ENCODE measurements at places on chromosomes 2 and 18.

- H3K4me1 ChIP-seq, result peaks cover 12% of the 10 kb centered on the region
- no peak overlapping the region for H3K4me3 ChIP-seq
- H3K27me3 ChIP-seq, result no peaks in the 10 kb centered on the region
- DNase-seq, result peak; percentile 62
- no peak overlapping the region for H3K27ac ChIP-seq
These were observed 27.9 kb upstream of the HS6ST1 start for GRCh38 chr2:128346291-128347170.

DNA sequence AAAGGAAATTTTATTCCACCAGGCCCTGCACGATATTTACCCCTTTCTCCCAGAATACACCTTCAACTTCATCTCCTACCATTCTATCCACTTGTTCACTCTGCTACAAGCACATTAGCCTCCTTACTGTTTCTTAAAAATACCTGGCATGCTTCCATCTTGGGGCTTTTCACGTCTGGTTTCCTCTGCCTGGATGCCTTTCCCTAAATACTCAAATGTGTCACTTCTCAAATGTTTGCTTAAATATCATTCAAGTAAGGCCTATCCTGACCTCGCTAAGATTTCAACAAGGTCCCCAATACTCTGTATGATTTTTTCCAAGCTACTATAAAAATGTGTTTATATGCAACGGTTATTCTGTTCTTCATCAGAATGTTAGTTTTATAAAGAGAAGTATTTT lies 433.0 kb upstream of the CHAC2 start:
- no peak overlapping the region for H3K4me3 ChIP-seq
- no peak overlapping the region for H3K27ac ChIP-seq
- H3K36me3 ChIP-seq, result no peaks in the 10 kb centered on the region
- DNase-seq, result peak; percentile 42
- no peaks in the 10 kb centered on the region for H3K4me1 ChIP-seq

DNA sequence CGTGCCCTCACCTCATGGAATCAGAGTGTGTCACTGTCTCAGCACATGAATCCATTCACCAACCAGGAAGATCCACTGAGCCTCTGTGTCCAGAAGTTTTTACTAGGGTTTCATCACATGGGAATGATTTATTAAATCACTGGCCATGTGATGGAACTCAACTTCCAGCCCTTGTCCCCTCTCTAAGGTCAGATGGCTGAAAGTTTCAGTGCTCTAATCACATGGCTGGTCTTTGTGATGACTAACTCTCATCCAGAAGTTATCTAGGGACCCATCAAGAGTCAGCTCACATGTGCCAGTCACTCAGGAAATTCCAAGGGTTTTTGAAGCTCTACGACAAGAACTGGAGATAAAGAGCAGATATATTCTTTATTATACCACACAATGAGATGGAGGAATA lies 140.5 kb upstream of the GYPC start:
- no peak for DNase-seq
- H3K4me3 ChIP-seq, result no peak overlapping the region
- no peaks in the 10 kb centered on the region for H3K27me3 ChIP-seq
- H3K36me3 ChIP-seq, result no peaks in the 10 kb centered on the region
- no peaks in the 10 kb centered on the region for H3K4me1 ChIP-seq
- no peak overlapping the region for H3K27ac ChIP-seq

DNA sequence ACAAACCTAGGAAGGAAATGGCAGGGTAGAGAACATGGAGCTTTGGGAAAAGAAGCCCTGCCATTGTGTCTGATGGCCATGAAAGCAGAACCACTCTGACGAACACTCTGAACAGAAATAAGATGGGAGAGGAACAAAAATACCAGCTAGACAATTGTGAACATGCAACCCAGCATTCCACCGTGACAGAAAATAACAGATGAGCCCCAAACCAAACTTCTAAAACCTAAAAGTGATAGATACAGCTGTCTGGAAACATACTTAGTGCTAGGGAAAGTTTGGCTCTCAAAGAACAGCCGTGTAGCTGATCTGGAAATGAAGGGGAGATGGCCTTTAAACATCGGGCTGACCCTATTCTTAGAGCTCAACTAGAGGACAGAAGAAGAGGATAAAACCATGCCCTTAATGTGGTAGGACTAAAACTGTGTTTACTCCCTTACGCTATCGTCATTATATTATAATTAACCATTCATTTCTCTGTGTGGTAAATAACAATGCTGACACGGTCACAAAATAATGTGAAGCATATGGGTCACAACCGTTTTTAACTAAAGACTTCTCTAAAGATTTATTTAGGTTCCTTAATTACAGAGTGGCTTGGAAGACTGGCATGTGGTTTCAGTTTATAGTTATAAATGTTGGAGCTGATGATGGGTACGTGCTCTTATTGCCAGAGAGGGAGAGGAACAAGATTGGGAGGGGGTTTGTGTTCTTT lies 80.6 kb downstream of the MYO1B start:
- H3K4me3 ChIP-seq, result no peak overlapping the region
- peak overlapping the region; percentile 16 for H3K27ac ChIP-seq
- H3K27me3 ChIP-seq, result no peaks in the 10 kb centered on the region
- DNase-seq, result no peak
- H3K4me1 ChIP-seq, result peaks cover 22% of the 10 kb centered on the region
- peaks cover 15% of the 10 kb centered on the region for H3K36me3 ChIP-seq

- no peaks in the 10 kb centered on the region for H3K4me1 ChIP-seq
- no peak for DNase-seq
- no peak overlapping the region for H3K27ac ChIP-seq
These were observed 516.9 kb downstream of the ARHGAP15 start for GRCh38 chr2:143645921-143646645.

DNA sequence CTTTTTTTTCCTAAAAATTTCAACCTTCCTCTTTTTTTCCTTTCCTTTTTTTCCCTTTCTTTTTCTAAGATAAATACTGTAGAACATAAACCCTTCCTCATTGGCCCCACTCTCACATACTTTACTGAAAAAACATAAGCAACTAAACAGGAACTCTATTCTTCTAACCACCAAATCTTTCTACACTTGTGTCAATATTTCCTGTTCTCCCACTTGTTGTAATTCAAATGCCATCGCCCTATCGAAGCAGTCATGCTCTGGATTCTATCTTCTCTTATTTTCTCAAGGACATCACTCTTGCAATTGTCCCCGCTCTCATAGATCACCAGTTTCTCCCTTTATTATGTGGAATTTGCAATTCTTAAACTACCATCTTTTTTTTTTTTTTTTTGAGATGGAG lies 20.2 kb upstream of the SSB start:
- H3K36me3 ChIP-seq, result no peaks in the 10 kb centered on the region
- H3K4me3 ChIP-seq, result no peak overlapping the region
- H3K27me3 ChIP-seq, result no peaks in the 10 kb centered on the region
